ENCODE measurements at places on chromosomes 13 and 19.

DNA sequence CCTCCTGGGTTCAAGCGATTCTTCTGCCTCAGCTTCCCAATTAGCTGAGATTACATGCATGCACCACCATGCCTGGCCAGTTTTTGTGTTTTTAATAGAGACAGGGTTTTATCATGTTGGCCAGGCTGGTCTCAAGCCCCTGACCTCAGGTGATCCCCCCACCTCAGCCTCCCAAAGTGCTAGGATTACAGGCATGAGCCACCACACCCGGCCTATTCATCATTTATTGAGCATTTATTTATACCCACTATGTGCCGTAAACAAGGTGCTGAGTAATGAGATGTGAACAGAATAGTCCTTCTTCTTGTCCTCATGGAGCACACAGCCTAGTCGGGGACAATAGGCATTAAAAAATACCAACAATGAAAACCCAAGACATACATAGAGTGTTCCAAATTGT is 25.6 kb downstream of the ACTN4 start:
- DNase-seq = no peak

- DNase-seq = no peak
Measured at GRCh38 chr13:51996641-51997040, 14.6 kb downstream of the ATP7B start.

DNA sequence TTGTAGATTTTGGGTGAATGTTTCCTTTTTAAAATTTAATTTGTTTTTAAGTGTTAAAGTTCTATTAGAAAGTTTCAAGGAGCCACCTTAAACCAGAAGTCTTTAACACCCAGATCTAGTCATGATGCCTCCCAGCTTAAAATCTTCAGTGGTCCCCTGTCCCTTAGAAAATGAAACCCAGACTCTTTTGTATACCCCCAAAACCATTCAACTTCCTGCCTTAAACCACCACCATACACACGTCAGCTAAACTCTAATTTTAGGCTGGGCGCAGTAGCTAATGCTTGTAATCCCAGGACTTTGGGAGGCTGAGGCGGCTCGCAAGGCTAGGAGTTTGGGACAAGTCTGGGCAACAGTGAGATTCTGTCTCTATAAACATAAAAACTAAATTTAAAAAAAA is 37.9 kb downstream of the N4BP2L1 start:
- DNase-seq = no peak

GRCh38 chr19:33871605-33872004 is 74.9 kb downstream of the KCTD15 start:
- no peak for DNase-seq

- no peak for DNase-seq
Measured at GRCh38 chr13:110108348-110109139, 198.4 kb downstream of the COL4A1 start.

DNA sequence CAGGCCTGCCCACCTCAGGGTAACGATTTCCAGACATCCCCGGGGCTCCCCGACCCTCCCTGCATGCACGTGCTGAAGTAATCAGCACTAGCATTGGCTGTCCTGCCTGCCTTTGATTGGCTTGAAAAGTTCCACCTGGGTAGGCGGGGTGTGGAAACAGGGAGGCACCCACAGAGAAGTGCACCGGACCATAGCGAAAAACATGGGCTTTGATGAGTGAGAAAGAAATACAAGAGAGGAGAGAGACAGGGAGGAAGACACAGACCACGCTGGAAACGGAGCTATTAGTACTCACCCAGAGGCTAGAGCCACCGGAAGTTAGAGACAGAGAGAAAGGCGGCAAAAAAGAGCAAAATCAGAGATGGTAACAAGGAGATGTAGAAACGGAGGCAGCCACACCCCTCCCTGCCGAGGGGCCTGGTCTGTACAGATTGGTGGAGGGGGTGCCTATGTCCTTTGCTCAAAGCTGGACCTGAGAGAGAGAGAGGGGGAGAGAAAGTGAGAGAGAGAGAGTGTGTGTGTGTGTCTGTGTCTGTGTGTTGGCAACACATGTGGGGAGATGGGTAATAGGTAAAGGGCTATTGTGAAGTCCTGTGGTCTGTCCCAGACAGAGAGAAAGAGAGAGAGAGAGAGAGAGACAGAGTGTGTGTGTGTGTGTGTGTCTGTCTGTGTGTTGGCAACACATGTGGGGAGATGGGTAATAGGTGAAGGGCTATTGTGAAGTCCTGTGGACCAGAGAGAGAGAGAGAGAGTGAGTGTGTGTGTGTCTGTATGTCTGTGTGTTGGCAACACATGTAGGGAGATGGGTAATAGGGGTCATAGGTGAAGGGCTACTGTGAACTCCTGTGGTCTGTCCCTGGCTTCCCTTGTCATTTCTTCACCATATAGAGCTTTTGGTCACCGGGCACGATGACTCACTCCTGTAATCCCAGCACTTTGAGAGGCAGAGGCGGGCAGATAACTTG is 2.9 kb downstream of the CGB3 start:
- no peak for DNase-seq

- no peak for DNase-seq
Measured at GRCh38 chr13:97030705-97031452, 36.6 kb upstream of the OXGR1 start.

Measured in activated T-cell treated with anti-CD3 and anti-CD28 coated beads, Interleukin-2, amount 50 U/mL, for 48 hours (primary cell).